Right renal pelvis (tissue), 4 donors: ENCODE measurements at places on chromosomes 12 and 14. TPM values are rescaled to one million over a fixed set of nuclear protein-coding genes. Genes with fewer than 3 reads are reported as not detected.

The SLC17A8 gene
- 0.50 TPM for polyA plus RNA-seq

The ANKRD33 gene
- 0.27 TPM for polyA plus RNA-seq

The KRT75 gene
- polyA plus RNA-seq = not detected

The ACOT6 gene
- not detected for polyA plus RNA-seq

The CYP46A1 gene
- 1.8 TPM for polyA plus RNA-seq

The LMO3 gene
- 3.4 TPM for polyA plus RNA-seq

The NTF3 gene
- polyA plus RNA-seq = 4.3 TPM

The ZNF891 gene
- 3.5 TPM for polyA plus RNA-seq

The SERPINA10 gene
- 0.21 TPM for polyA plus RNA-seq

The CCDC198 gene
- polyA plus RNA-seq = 183 TPM

The SLC6A15 gene
- polyA plus RNA-seq = 1.2 TPM
